Suppressor macrophage treated with lipopolysaccharide for 4 hours (primary cell): ENCODE measurements at places on chromosomes 13 and 19.

- DNase-seq, result no peak
These were observed 105.7 kb downstream of the DNAJC15 start for GRCh38 chr13:43129066-43129465.

DNA sequence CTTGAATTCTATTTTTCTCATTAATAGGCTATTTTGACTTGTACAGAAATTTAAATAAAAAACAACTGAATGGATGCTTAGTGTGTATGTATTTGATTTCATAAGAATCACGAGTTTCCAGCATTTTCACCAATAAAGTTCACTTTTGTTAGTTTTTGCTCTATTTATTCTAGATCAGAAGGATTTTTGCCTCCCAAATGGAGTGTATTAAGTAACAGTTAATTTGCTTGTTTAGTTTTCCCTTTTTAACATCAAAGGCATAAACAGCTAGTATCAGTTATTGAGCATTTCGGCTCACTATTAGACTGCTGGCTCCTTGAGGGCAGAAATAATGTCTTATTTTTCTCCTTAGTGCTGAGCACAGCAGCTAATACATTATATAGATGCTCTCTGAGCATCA, 414.1 kb downstream of the FGF9 start:
- DNase-seq, result no peak

- no peak for DNase-seq
These were observed 182.2 kb downstream of the FOXO1 start for GRCh38 chr13:40484101-40484800.

GRCh38 chr13:75825161-75825560, 189.0 kb downstream of the LMO7 start:
- DNase-seq, result no peak

GRCh38 chr13:20566468-20566897, 474 bp upstream of the IFT88 start:
- DNase-seq, result peak; percentile 49

- no peak for DNase-seq
These were observed 41.5 kb downstream of the COMP start for GRCh38 chr19:18749362-18750231.

- DNase-seq, result no peak
These were observed 444.5 kb upstream of the GPC6 start for GRCh38 chr13:92781965-92782690.

- DNase-seq, result no peak
These were observed 186.5 kb downstream of the MZT1 start for GRCh38 chr13:72540881-72541280.

DNA sequence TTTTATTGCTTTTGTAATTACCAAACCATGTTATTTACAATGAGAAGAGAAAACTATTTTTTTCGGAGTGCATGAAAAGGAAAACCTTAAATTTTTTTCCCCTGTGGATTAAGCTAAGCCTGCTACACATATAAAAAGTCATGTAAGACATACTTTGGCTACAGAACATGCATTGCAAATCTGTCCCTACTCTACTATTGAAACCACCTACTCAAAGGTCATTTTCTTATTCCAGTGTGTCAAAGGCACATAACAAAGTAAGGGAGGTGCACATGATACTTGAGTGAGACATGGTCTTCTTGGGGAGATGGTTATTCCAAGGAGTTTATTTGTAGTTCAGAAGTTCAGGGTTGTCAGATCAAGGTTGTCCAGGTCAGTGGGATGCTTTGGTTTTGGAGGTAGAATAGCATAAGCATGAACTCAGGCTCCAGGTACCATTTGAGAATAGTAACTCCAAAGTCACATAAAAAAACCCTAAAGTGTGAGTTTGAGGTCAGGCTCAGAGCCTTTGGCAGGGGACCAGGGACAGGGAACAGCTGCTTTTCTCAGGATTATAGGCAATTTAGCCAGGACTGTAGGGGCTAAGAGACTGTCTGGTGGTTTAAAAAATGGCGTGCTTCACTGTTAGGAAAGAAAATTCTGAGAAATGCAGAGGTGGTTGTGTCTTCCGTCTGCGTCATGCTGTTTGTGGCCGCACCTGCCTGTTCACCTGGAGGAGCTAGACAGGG, 15.4 kb downstream of the FARP1 start:
- DNase-seq, result no peak

GRCh38 chr19:35267353-35267817, 1.4 kb upstream of the USF2 start:
- peak; percentile 36 for DNase-seq

GRCh38 chr13:91868351-91868750, 469.9 kb downstream of the GPC5 start:
- DNase-seq, result no peak

- peak; percentile 27 for DNase-seq
These were observed 354.9 kb downstream of the ENOX1 start for GRCh38 chr13:43431841-43432240.

- DNase-seq, result peak; percentile 13
These were observed 55.5 kb downstream of the EDNRB start for GRCh38 chr13:77863144-77863543.

GRCh38 chr19:8609279-8610040, 1.1 kb downstream of the ADAMTS10 start:
- peak; percentile 41 for DNase-seq

GRCh38 chr19:53254411-53255341, at the start of gene ZNF677:
TSS of gene ZNF677 (minus strand) at chr19:53254873. CDS start at chr19:53251550, 3,323 bp downstream.
- DNase-seq, result peak; percentile 90

DNA sequence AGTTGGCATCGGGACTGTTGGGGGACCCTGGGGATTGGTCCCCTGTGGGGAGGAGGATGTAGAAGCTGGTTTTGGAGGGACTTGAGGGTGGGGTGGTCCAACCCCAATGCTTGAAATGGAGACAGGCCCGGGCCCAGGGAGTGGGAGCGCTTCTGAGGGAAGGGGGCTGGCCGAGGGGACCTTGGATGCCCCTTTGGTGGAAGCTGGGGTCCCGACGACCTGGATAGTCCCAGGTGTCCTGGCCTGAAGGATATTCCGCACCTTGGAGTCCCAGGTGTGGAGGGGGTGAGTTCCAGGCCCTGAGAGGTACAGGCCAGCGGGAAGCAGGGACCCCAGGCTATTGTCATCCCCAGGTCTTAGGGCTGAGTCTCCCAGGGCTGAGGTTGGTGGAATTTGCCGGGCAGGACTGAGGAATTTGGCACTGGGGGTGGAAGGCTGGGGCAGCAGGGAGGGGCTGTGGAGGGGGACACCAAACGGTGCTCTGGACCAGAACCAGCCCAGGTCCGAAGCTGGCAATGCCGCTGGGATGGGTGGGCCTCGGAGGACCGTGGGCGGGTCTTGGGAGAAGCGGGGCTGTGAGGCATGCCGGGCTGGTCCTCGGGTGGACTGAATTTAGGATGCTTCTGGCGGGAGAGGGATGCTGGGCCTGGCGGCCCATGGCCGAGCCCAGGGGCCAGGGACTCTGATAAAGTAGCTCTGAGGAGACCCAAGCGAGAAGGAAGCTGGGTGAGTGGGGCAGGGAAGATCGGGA, 1.8 kb downstream of the HDGFL2 start:
- DNase-seq, result no peak

- DNase-seq, result no peak
These were observed 12.9 kb downstream of the DPF1 start for GRCh38 chr19:38211151-38211591.

DNA sequence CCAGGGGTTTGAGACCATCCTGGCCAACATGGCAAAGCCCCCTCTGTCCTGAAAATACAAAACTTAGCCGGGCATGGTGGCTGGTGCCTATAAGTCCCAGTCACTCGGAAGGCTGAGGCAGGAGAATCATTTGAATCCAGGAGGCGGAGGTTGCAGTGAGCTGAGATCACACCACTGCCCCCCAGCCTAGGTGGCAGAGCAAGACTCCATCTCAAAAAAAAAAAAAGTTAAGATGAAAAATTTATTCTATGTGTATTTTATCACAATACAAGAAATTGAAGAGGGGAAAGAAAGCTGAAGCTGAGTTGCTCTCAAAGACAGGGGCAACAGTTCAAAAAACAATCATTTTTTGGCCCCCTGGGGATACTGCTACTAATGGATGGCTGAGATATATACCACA, 31.1 kb downstream of the INSR start:
- no peak for DNase-seq

GRCh38 chr19:42091300-42091699, 15.3 kb downstream of the ZNF574 start:
- DNase-seq, result no peak

GRCh38 chr19:27738569-27739193, 1474.3 kb downstream of the UQCRFS1 start:
- DNase-seq, result no peak

GRCh38 chr19:46361915-46362314, 15.0 kb downstream of the PPP5C start:
- DNase-seq, result no peak

- no peak for DNase-seq
These were observed 548.2 kb downstream of the GPC5 start for GRCh38 chr13:91946498-91947070.

GRCh38 chr13:30082391-30082790, 225.0 kb downstream of the KATNAL1 start:
- DNase-seq, result no peak

GRCh38 chr13:83151308-83151660, 731.0 kb downstream of the SLITRK1 start:
- DNase-seq, result no peak

GRCh38 chr13:21625366-21625765, 21.4 kb upstream of the MICU2 start:
- no peak for DNase-seq

DNA sequence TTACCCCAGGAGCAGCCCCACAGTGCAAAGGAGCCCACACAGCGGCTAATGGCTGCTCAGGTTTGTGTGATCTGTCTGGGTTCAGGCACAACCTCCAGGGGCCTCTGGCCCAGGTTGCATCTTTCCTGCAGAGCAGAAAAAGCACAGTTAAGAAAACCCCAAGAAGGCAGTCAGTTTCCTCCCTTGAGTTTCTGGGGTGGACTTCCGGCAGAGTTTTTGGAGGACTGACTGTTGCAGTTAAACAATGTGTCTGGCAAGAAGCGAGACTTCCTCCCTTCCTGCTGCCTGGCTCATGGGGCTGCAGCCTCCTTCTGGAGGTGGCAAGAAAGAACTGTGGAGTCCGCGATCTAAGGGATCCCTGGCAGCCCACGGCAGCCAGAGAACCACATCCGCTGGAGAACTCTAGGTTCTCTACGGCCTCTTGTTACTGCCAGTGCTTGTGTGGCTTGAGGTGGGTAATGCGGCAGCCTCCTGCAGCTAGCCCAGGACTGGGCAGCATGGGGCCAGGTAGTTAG, 114.4 kb downstream of the ZDHHC20 start:
- peak; percentile 23 for DNase-seq

DNA sequence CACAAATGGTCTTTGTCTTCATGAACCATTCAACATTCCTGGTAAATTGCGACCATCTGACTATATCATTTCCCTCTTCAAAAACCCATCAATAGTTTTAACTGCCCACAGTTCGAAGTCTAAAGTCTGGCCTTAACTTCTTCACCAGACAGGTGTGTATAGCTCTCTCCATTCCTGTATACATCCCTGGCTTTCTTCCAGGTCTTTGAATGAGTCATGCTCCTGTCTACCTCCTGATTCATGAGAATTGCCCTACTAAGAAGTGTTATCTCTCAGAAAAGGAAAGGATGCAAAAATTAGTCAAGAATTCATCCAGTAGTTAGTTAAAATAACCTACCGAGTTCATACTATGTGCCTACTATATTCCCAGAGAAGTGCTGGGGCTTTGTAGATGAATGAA, 225.0 kb downstream of the TBC1D4 start:
- DNase-seq, result no peak

DNA sequence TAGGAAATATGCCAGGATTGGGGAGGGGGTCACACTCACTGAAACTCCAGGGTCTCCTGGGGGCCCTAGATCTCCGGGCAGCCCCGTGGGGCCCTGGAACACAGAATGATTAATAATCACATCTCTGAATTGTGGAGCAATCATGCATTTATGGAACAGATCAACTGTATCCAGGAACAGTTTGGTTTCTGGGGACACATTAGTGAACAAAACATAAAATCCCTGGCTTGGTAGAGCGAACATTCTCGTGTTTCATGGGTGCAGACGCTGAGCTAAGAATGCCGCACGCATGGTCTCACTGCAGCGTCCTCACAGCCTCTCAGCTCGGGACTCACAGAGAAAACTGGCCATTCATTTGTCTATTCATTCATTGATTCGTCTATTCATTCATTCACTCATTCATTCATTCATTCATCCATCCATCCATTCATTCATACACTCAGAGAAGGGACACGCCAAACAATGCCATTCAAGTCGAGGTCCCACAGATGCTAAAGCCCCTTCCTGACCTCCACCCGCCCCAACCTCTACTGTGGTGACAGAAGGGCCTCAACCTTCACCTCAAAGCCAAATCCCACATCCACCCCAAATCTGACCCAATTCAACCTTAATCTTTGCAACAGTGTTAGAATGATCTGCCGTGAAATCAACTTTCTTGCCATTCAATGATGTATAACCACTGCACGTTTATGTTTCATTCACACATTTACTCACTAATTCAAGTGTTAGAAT, 35.0 kb upstream of the OLFM2 start:
- no peak for DNase-seq

GRCh38 chr19:33551676-33552075, 30.1 kb upstream of the PEPD start:
- DNase-seq, result no peak

- peak; percentile 85 for DNase-seq
These were observed 1730.1 kb downstream of the SLITRK5 start for GRCh38 chr13:89401264-89401675.

DNA sequence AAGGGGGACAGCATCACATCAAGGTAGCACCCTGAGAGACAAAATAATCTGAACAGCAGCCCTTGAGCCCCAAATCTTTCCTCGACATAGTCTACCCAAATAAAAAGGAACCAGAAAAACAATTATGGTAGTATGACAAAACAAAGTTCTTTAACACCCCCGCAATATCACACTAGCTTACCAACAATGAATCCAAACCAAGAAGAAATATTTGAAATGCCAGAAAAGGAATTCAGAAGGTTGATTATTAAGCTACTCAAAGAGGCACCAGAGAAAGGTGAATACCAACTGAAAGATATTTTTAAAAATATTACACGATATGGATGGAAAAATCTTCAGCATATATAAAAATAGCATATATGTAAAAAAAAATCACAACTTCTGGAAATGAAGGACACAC, 252.9 kb upstream of the SLITRK6 start:
- no peak for DNase-seq

DNA sequence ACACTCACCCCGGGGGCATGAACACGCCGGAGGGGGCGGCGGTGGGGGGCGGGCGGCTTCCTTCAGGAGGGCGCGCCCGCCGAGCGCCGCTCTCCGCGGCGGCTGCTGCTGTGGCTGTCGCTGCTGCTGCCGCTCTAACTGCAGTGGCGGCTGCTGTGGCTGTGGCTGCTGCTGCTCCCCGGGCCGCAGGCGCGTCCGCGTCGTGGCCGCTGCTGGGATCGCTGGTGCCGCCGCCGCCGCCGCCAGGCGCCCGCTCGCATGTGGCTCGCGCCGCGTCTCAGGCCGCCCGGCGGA, at the start of gene BBC3:
TSS of gene BBC3 (minus strand) at position 279 of the 294 bp plus-strand sequence. CDS start 2,768 bp downstream, outside the sequence.
- no peak for DNase-seq

GRCh38 chr19:48501494-48502349, 9.9 kb downstream of the LMTK3 start:
- peak; percentile 57 for DNase-seq

- peak; percentile 89 for DNase-seq
These were observed 12.1 kb upstream of the GPR4 start for GRCh38 chr19:45613926-45614725.

- DNase-seq, result no peak
These were observed 4.0 kb downstream of the COL4A1 start for GRCh38 chr13:110302997-110303396.

GRCh38 chr13:108708921-108709320, 79.5 kb downstream of the MYO16 start:
- DNase-seq, result no peak

- peak; percentile 12 for DNase-seq
These were observed 116.5 kb upstream of the FBXL3 start for GRCh38 chr13:77143431-77143830.

GRCh38 chr19:16920816-16921529, 32.2 kb downstream of the F2RL3 start:
- no peak for DNase-seq

GRCh38 chr13:97257800-97258799, 36.0 kb downstream of the MBNL2 start:
- peak; percentile 57 for DNase-seq
